ENCODE measurements at places on chromosomes 12 and 14.

DNA sequence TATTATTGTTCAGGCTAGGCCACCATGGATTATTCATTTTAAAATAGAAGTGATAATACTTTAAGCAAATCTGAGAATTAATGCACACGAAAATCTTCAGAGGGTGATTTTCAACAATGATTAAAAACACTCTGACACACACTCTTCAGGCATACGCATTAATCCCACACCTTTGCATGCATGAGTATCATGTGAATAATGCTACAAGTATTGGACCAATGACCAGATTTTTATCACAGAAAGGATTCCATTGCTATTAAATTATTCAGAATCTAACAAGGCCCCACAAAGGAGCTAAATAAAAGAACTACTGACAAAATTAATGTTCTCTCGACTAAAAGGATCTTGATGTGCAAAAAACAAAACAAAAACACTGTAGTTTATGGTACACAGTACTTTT, 11.1 kb downstream of the EPS8 start:
- DNase-seq = no peak

DNA sequence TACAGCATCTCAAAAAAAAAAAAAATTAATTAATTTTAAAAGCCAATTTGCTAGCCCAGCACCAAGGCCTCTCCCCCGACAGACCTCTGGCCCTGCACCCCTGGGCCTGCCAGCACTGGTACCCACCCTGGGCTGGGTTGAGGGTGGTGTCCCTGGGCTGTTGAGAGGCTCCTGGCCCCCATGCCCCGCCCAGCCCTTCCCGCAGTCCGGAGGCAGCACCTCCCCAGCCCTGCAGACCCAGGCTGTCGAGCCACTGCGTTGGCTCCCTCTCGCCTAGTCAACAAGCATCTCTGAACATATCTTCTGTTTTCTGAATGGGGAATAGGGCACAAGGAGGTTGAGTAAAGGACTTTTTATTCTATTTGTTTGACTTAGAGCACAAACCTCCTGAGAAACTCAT, 87.1 kb downstream of the FBXL14 start:
- DNase-seq = no peak

GRCh38 chr14:103540821-103541708, 12.1 kb downstream of the TRMT61A start:
- no peak for DNase-seq

DNA sequence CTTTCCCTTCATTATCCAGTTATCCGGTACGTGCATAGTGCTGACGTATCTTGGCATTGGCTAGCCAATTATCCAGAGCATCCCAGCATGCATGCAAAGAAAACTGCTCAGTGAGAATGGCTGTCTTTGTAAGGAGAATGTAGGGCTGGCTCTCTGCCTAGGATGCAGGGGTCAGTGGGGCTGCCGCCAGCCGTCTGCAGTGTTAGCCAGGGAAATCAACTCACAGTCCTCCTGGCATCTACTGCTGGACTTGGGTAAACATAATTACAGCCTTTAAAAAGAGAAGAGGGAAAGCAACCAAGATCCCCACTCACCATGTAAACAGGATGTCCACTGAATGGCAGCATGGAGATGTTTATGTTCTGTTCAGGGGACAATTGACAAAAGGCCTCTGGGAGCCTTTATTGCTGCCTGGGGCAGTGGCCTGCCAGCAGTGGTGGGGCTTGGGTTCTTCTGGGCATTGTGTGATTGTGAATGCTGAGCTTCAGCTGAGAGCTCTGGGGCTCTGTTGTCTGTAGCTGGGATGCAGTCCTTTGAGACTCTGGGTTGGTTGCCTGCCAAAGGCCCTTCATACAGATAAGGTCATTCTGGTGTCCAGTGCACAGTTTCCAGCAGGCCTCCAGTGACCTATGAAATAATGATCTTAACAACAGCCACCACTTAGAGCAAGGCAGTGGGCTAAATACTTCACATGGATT, 121.8 kb downstream of the TBC1D30 start:
- DNase-seq = no peak

DNA sequence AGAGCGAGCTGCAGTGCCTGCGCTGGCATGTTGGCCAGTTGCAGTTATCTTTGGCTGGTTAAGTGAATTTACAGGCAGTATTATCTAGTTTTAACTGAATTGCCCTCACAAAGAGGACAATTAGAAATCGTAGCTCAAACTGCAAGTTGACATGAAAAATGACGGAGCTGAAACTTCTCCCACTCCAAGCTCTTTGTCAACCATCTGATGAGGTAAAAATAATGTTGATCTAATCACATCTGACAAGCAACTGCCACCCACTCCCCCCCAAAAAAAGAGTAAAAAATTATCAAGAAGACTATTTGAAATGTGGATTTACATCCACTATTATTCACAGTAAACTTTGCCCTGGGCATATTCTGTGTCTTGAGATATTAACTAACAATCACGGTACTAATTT, 84.7 kb upstream of the VASH1 start:
- no peak for DNase-seq

DNA sequence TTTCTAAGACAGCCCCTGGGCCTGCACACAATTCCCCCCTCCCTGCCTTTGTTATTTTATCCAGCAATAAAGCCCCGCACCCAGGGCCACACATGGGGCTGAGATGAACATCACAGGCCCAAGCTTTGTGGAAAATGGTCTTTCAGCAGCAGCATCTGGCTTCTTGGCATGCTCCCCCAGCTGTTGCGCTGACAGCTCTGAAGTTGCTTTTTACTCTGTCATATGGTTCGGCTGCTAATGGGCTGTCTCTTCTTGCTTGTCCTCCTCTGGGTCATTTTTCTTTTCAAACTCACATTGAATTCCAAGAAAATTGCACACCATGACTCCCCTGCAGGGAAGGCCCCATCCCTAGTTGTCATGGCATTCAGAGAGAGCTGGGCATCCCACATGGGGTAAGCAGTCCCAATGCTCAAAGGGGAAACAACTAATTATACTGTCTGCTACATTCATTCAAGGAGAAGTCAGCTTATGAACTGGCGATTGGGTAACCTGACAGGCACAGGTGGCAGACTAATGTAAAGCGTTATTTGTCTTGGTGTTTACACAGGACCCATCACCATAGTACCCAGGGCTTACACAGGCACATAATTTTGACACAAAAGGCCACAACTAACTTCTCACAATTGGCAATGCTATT, 74.0 kb upstream of the CDKN3 start:
- DNase-seq = no peak

GRCh38 chr12:77847060-77847541, 16.4 kb downstream of the NAV3 start:
- DNase-seq = no peak

- no peak for DNase-seq
Observed at GRCh38 chr14:72615451-72616121, 278.3 kb downstream of the DPF3 start.

Measured in stimulated activated CD4-positive, alpha-beta T cell treated with anti-CD3 and anti-CD28 coated beads, Interleukin-2, amount 100 ng/mL, for 24 hours (primary cell).